ENCODE measurements at places on chromosomes 1 and 21.

DNA sequence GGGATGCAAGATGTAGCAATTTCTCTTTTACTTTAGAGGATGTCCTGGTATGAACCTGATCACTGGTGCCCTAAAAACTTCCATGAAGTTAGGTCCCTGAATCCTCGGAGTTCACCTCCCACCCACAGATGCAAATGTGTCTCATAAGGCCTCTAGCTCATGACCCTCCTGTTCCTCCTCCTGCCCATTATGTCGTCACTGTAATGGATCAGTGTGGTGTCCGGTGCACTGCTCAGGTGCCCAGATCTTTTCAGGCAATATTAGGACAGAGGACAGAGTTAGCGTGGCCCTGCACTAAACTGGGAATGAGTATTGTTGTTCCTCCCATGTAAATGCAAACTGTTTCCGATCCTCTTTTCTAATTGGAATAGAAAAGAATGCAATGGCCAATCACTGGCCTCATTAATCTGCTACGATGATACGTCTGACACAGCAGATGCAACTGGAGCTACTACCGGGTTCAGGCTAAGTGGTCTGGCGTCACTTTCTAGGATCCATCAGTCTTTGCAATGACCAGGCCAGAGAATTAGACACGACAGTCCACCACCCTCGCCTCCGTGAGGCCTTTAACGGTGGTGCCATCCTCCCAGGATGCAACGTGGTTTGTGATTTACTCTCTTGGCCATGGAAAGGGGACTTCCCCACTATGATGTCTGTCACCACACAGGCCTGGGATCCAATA, 3.4 kb upstream of the COL6A2 start:
- no peak for DNase-seq

GRCh38 chr1:30023339-30024022, 699.9 kb downstream of the MATN1 start:
- DNase-seq, result no peak

GRCh38 chr21:45613881-45614280, 29.6 kb upstream of the PCBP3 start:
- no peak for DNase-seq

DNA sequence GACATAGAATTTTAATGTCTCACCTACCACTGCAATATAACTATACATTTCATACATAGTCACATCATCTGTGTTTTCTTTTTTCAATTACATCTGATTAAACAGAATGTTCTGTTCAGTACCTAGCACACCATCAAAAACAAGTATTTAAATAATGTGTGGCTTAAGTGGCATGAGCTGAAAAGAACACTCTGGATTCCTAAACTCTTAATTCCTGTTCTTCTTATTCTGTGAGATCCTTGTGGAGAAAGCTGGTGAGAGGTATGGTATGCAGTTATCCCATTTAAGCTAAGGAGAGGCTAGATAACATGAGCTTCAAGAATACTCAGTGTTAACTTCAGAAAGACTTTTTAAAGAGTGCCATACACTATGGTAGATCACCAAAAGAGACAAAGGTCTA, 5.5 kb downstream of the TP53BP2 start:
- no peak for DNase-seq

- DNase-seq, result no peak
Observed at GRCh38 chr1:244839656-244840055, 4.2 kb downstream of the COX20 start.

DNA sequence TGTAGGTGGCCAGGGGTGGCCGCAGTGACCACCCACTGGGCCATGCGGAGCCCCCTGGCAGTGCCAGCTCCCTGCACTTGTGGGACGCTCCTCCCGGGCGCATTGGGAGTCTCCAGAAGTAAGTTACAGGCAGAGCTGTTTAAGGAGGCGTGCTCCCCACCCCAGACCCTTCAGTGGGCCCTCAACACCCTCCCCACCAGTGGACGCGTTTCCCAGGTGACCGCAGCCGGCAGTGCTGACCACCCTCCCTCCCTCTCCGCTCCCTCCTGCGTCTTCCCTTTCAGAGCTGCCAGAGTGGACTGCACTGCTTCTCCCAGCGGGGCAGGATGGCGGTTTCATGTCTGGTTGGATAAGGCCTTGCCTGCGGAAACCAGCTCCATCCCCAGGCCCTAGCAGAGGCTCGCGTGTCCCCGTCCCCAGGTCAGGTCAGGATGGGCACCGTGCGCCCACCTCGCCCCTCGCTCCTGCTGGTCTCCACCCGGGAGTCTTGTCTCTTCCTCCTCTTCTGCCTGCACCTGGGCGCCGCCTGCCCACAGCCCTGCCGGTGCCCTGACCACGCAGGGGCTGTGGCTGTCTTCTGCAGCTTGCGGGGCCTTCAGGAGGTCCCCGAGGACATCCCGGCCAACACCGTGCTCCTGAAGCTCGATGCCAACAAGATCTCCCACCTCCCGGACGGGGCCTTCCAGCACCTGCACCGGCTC, 1.1 kb downstream of the LRRC3 start:
- no peak for DNase-seq

- no peak for DNase-seq
Observed at GRCh38 chr1:172916116-172916515, 134.6 kb downstream of the TNFSF18 start.

DNA sequence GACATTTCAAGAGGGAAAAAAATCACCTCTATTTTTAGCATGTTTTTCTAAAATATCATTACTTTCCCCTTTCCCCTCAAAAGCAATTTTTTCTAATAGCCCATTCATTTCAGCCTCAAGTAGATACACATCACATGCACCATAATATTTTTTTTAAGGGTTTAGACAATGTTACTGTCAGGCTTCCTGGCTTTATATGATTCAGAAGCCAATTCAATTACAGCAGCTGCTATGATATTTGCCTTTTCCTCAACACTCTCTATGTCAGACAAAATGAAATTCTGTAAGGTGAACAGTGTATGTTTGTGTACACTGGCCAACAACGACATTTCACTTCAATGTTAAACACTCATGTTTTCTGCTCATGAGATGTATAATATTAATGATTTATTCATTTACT, 46.5 kb downstream of the OMA1 start:
- DNase-seq, result no peak

- no peak for DNase-seq
Observed at GRCh38 chr1:168958562-168959289, 147.8 kb upstream of the ATP1B1 start.

DNA sequence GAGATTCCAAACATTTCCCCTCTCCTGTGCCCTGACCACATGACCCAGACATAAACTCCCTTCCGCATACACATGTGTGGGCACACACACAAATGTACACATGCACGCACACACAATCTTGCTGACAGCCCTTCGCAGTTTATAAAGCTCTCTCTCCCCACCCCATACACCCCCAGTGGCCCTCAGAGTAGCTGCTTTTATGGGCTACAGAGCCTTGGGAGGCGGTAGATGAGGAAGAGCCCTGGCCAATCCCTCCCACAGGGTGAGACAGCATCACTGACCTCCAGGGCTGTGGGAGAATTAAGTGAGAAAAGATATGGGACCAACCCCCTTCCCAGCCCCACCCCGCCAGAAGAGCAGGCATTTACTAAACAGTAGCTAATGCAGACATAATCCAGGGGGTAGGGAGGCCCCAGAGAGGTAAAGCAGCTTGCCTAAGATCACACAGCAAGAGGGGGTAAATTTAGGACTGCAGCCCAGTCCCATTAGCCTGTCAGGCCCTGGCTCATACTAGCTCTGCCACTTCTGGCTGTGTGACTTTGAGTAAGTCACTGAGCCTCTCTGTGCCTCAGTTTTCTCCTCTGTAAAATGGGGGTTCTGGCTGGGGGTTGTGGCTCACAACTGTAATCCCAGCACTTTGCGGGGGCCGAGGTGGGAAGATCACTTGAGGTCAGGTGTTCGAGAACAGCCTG, 5.1 kb downstream of the SDC3 start:
- no peak for DNase-seq

- no peak for DNase-seq
Observed at GRCh38 chr1:221692643-221693042, 49.2 kb downstream of the DUSP10 start.

- DNase-seq, result no peak
Observed at GRCh38 chr1:159428536-159428935, 3.5 kb upstream of the OR10J4 start.

DNA sequence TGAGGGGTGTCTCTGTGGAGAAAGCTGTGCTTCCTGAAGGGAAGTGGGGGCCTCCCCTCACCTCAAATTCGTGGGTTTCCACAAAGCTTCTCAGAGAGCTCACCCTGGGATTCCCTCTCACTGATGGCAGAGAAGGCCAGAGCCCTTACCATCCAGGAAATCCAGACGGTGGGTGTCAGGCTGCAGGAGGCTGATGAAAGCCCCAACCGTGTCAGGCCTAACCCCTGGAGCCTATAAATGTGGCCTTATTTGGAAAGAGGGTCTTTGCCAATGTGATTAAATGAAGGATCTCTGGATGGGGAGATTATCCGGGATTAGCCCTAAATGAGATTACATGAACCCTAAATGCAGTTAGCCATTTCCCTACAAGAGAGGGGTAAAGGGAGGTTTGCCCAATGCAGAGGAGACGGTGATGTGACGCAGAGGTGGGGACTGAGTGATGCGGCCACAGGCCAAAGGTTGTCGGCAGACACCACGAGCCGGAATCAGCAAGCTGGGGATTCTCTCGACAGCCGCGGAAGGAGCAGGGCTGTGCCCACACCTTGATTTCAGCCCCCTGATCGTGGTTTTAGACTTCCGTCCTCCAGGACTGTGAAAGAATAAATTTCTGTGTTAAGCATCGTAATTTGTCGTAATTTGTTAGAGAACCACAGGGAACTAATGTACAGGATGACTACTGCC, 82.6 kb downstream of the TOMM20 start:
- DNase-seq, result no peak

- no peak for DNase-seq
Observed at GRCh38 chr1:212680680-212681389, 18.8 kb downstream of the BATF3 start.

GRCh38 chr1:30085811-30086770, 637.3 kb downstream of the MATN1 start:
- no peak for DNase-seq

DNA sequence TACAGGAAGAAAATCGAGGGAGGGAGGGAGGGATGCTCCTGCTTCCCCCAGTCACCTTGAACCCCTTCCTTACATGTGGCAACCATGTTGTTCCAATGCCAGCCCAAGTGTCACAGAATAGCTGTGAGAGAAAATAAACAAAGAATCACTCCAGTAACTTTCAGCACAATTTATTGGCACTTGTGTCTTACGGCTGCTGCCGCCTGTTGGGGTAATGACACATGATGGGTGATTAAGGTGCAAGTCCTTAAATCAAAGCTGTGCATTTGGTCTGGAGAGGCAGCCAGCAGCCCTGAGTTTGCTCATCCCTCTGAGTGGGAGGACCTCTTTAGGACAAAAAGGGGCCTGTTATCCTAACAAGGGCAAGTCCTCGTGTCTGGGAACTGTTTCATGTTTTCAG, 377.7 kb downstream of the PCP4 start:
- DNase-seq, result no peak

GRCh38 chr1:246631426-246631825, 65.2 kb downstream of the CNST start:
- no peak for DNase-seq

DNA sequence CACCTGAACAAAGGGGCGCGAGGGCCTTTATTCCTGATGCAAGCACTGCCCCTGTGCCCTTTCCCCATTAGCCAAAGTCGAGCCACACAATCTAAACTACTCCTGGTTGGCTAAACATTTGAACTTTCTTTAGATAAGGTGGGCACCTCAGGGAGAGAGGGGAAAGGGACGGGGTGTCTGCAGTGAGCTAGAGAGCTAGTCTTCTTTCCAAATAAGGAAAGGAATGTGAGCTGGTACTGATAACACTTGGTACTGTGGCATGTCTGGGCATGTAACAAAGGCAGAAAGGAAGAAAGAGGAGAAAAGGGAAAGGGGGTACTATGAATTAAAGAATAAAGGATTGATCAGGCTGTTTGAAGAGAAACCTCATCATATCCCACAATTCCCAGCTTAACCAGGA, 62.8 kb downstream of the OVGP1 start:
- no peak for DNase-seq

DNA sequence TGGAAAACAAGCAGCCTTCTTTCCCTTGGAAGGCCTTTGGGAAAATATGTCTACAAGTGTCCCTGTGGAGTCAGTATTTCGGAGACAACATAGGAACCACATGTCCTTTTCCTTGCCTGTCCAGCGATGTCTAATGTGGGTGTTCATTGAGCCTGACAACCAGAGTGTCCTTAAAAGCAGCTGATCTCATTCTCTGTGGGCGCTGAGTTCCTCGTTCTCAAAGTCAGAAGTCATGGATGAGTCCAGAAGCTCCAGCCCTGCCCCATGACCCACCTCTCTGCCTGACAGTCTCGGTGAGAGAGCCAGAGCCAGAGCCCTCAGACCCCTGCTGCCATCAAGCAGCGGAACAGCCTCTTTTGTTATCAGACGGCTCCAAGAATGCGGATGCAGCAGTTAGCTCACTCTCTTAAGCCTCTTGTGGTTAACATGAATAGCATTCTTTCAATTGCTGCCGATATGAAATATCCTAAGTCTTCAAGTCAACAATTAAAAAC, 329.2 kb downstream of the TGFB2 start:
- no peak for DNase-seq

GRCh38 chr1:165525708-165526107, 18.1 kb upstream of the LRRC52 start:
- DNase-seq, result no peak

GRCh38 chr1:6917067-6917466, 131.8 kb downstream of the CAMTA1 start:
- DNase-seq, result no peak

- DNase-seq, result no peak
Observed at GRCh38 chr21:15119486-15119885, 54.7 kb upstream of the NRIP1 start.

GRCh38 chr1:39573736-39574624, 2.6 kb downstream of the PABPC4 start:
- DNase-seq, result no peak

DNA sequence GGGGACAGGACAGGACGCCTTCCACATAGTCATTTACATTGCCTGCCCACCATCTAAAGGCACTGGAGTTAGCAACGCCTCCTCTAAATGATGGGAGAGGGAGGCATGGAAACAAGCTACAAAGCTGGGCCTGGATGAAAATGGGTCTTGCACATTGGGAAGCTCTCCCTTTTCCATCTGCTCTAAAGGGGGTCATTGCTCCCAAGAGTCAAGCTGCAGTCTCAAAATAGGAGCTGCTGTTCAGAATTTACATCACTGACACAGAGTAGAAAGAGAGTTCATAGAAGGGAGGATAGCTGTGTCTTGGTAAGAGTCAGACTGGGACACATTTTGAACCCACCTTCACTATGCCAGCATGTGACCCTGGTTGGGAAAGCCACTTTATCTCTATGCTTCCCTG, 26.6 kb downstream of the RCSD1 start:
- DNase-seq, result no peak

All from activated CD8-positive, alpha-beta memory T cell treated with anti-CD3 and anti-CD28 coated beads for 1 hour (primary cell).